ENCODE measurements at places on chromosomes 2 and 18. TPM values are rescaled to one million over a fixed set of nuclear protein-coding genes. Genes with fewer than 3 reads are reported as not detected.
A peak's percentile ranks its signal among the peaks of the same experiment; 100 is the strongest.

DNA sequence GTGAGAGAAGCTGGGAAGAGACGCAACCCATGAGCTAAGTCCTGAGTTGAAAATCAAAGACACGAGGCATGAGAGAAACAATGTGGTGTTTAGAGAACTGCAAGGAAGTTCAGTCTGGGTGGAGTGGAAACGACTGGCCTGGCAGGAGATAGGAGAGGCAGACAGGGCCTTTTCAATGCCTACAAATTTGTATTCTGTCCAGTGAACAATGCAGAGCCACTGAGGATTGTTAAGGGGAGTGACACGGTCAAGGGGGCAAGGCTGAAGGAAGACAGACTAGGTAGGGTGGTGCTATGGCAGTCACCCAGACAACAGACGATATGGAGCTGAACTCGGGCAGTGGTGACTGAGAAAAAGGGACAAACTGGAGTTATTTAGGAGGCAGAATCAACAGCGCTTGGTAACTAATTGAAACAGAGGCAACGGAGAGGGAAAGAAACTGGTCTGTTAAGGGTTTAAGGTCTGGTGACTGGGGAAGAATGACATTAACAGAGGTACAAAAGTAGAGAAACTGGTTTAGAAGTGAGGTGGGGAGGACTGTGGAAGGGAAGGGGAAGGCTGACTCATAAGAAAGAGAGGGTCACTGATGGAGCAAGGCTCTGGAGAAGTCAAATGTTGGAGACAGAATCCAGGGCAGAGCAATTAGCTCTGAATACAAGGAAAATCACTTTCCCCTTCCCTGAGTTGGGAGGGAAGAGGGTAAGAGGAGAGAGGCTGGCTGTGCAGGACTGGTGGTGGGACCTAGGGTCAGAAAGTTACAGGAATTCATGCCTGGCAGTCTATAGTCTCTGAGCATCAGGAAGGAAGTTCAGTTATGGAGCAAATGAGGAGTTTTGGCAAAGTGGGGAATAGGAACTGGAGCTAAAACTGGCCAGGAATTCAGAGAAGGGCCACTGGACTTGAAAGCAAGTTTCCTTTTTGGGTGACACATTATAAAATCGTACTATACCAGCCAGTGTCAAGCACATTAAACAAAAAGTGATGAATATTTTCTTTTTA lies 63.4 kb upstream of the CHRNA1 start:
- peak; percentile 11 for DNase-seq

The ITPRIPL1 gene
- total RNA-seq: 4.9 TPM

The SLC9A4 gene
- not detected for total RNA-seq

GRCh38 chr18:59604877-59605276 lies 92.3 kb downstream of the CCBE1 start:
- no peak for DNase-seq

DNA sequence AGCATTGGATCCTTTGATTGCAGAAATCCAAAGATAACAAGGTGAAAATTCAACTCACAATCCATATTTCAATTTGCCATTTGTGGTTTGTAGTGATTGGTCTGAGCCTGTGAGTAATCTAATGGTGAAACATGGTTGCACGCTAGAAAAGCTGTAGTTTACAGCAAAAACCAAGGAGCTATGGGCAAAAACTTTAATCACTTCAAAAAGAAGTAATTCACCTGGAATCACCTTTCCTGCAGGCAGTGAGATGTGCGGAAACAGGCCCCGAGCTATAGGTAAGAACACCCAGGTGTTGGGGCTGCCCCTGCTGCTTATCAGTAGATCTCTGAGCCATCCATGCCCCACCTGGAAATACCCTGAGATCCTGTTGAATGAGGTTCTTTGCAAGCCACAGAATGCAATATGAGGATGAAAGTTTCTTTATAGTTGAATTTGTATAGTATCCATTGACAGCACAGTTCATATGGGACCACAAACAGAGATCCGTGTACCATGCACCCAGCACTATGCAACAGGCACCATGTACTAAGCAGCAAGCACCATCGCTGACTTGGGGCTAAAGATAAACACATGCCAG lies 208.2 kb downstream of the SPP2 start:
- DNase-seq: no peak

The VWA3B gene
- total RNA-seq: not detected

GRCh38 chr2:164620457-164620856 lies 825 bp downstream of the GRB14 start:
- no peak for DNase-seq

DNA sequence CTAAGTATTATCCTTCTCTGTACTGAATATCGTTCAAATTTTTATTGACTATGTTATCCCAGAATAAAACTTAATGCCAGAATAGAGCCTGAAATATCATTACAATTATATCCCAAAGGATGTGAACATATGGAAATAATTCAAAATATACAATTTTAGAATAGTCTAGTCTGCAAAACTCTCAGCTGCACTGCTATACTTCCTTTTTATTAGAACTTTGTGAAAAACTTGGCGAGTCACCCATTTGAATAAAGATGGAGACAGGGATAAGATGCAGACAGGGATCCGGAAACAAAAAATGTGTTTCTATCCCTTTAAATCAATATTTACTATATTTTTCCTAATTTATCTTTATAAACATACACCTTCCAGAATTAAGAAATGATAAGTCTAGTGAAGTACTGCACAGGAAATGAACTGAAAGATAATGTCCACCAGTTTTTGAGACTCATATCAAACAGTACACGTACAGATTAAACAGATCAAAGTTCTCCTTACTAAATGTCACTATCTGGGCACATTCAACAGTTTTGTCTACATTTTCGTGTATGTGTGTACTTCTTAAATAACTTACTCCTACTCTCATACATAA lies 107.8 kb downstream of the MEP1B start:
- no peak for DNase-seq
